Naive thymus-derived CD4-positive, alpha-beta T cell (primary cell): ENCODE measurements at places on chromosomes 1 and 21. TPM values are rescaled to one million over a fixed set of nuclear protein-coding genes. Genes with fewer than 3 reads are reported as not detected.

Gene RNU1-3
- polyA plus RNA-seq, result not detected

Gene TDRD10
- polyA plus RNA-seq, result not detected

Gene IFFO2
- 2.7 TPM for polyA plus RNA-seq

Gene CLCA4
- polyA plus RNA-seq, result not detected

Gene C1orf50
- 3.4 TPM for polyA plus RNA-seq

Gene TNFSF4
- 0.08 TPM for polyA plus RNA-seq

Gene CCDC185
- not detected for polyA plus RNA-seq

Gene C1orf141
- polyA plus RNA-seq, result not detected

Gene WNT3A
- polyA plus RNA-seq, result not detected

Gene CHTOP
- 95.7 TPM for polyA plus RNA-seq

Gene DYNLT4
- 0.47 TPM for polyA plus RNA-seq

Gene C1orf174
- 34.7 TPM for polyA plus RNA-seq

Gene PLA2G2D
- polyA plus RNA-seq, result not detected

Gene NPL
- 5.3 TPM for polyA plus RNA-seq

Gene CRABP2
- 0.40 TPM for polyA plus RNA-seq

Gene SFN
- polyA plus RNA-seq, result not detected
